ENCODE measurements at places on chromosomes 12 and 14.
A peak's percentile ranks its signal among the peaks of the same experiment; 100 is the strongest.

DNA sequence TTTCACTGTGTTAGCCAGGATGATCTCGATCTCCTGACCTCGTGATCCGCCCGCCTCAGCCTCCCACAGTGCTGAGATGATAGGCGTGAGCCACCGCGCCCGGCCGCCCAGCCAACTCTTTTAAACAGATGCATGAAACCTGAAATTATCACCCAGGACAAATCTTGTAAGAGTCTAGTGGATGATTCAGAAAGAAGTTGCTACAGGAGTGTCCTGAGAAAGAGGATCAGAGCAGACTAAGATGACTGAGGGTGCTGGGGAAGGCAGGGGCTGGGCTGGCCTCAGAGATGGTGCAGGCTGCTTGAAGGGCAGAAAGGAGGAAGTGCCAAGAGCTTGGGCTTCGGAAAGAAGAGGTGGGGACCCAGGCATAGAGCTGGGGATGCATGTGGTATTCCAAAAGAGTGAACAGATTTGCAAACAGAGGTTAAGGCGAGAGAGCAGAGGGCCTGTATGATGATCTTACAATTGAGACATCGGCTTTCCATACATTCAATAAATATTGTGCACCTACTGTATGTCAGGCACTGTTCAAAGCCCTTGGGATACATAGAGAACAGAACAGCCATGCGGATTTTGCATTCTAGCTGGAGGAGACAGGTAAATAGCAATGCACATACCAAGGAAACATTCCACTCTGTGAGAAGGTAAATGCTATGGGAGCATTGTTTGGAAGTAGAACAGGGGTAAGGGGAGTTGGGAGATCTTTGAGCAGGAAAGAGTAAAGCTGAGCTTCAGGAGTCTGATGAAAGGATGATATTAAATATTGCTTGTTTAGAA lies 7.4 kb upstream of the CD9 start:
- DNase-seq = no peak

DNA sequence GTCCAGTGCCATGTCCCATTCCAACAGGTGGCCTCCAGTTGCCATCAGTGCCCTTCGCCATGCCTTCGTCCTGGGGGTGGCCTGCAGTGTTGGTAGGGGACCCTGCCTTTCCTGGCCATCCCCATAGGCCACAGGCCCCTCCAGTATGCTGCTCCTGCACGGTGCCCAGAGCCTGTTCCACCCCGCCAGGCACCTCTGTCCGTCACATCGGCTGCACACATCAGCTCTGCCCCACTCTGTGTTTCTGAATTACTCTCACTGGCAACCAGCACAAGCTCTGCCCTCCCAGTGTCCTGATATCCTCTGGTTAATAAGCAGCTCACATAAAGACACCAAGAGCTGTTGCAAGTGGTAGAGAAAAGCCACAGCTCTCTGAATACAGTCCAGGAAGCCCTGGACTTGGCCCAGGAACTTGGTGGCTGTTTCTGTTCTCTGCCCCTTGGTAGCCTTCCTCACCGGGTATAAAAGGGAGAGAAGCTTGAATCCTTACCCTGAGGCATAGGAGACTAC lies 31.3 kb upstream of the ATP2A2 start:
- no peak for DNase-seq

DNA sequence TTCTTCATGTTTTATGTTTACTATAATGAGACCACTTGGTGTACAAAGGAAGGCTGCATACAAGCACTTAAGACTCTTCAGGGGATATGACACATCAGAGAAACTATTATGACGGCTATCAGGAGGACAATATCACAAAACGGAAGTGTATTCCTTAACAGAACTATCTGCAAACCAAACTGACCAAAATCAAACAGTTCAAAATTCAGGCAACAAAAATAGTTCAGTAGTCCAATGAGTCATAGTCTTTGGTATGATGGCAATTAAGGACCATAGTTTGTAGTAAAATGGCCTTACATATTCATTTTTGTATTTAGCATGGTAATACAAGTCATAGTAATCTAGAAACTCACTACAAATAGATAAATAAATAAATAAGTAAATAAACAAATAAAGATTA lies 1638.7 kb upstream of the SEL1L start:
- no peak for DNase-seq

DNA sequence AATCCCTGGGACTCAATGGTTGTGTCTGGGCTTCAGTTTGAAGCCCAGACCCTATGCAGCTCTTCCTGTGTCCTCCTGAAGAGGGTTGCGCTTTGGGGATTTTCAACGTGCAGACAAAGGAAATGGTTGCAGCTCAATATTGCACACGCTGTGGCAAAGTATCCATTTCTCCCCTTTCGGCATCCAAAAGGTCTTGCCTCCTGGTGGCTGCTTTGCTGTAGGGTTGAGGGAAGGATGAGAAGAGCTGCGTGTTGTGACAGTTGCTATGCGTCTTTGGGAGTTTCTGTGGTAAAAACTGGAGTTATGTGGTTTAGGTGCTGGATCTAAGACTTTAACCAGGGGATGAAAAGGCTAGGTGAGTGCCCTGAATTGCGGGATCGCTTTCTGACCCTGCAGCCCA lies 71.0 kb downstream of the ZNF664 start:
- no peak for DNase-seq

- DNase-seq = no peak
Measured at GRCh38 chr12:10121278-10121677, 8.7 kb downstream of the CLEC7A start.

GRCh38 chr14:65141523-65141922 lies 39.2 kb upstream of the MAX start:
- DNase-seq = peak; percentile 70

DNA sequence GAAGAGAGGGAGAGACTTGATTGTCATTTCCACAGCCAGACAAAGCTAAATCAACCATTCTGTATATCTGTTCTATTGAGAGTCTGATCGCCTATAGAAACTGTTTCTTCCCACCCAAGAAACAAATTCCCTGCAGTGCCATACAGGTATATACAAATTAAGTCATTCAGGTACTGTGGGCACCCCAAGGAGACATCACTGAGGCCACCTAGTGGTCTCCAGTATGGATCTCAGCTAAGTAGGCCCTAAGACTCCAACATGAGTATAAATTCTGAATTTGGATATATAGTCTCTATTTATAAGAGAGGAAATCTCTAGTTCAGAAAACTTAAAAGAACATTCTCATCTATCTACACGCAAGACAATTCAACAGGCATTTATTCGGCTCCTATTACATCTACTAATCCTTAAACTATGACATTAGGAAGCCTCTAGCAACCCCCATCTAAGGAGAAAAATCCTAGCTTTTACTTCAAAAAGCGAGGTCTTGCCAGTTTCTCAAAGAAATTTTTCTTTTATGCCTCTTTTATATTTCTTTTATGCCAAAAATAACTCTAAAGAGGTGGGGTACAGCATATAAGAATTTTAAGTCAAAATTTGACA lies 62.6 kb downstream of the DCAF5 start:
- DNase-seq = peak; percentile 61

DNA sequence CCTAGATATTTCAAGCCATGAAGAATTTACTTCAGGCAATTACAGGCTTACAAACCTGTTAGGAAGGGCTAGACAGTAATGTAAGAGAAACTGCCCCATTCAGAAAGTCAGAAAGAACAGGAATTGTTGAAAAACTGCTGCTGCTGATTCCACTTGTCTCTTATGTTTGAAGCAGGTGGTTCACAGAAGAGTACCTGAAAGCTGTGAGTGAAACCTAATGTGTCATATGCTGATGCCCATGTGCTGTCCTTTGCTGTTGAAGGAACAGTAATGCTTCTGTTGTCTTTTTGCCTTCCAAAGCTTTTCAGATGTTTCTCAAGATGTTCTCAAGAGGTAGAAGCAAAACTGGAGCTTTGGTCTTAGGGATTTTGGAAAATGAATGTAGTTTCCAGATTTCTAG lies 39.0 kb downstream of the MNAT1 start:
- DNase-seq = no peak

- no peak for DNase-seq
Measured at GRCh38 chr12:5276327-5276880, 155.5 kb upstream of the NTF3 start.

DNA sequence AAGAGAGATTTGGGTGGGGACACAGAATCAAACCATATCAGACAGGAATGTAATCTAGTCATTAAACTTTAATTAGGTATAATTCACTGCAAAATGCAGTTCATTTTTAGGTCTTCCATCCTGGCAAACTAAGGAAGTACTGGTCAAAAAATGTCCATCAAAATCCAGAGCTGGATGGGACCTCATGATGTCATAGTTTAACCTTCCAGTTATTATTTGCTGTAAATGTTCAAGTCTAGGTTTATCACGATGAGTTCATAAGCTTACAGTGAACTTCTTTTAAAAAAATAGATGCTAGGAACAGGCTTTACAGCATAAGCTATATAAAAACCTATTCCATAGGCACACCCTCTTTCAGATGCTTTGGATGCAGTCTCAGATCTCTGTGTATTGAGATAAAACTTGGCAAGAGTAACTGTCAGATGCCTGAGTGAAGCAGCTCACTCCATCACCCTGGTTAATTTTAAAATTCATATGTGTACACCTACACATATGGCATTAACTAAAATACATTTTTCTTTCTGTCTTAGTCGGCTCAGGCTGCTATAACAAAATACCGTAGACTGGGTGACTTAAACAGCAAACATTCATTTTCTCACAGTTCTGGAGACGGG lies 7.9 kb downstream of the SSPN start:
- DNase-seq = no peak

GRCh38 chr14:52802597-52802996 lies 11.2 kb upstream of the GNPNAT1 start:
- no peak for DNase-seq

DNA sequence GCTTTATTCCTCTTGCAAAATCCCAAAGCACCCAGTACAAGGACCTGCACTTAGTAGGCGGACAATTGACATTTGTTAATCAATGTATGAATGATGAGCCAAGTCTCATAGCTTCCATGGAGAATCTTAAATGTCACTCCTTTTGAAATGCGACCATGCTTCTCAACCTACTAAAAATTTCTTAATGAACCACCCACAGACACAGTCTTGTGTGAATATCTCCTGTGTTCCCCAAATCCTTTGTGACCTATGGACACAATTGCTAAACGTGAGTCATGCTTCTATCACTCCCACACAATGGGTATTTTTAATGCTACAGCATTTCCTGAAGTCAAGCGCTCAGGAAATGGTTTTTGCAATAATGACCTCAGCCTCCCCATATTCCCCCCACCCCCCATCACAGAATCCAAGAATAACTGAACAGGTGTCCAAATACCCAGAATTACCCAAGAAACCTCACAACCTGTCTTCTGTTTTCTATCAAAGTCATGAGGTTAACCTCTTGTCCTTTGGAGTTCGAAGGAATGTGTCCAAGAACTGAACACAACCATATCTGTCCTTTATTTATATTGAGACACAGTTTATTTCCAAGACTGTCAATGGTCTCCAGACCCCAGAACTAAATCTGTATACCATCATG lies 163.6 kb upstream of the PLEKHG7 start:
- no peak for DNase-seq

- no peak for DNase-seq
Measured at GRCh38 chr12:89756585-89757398, 48.2 kb upstream of the ATP2B1 start.

GRCh38 chr12:120658286-120659150 lies 18.1 kb downstream of the CABP1 start:
- DNase-seq = no peak

DNA sequence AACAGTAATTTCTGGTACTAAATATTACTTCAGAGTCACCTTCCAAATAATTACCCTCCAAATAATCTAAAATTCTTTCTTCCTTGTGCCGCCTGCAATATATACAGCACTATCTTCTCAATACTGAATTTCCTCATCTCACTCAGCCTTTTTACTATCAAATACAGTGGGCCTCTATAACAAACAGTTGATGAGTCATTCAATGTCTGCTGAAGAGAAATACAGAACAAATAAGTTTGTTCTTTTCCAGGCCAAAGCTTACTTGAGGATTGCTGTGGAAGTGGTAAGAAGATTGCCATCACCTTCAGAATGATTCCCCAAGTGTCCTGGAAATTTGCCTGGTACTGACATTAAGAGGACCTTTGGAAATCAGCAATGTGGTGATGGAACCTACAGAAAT lies 218.2 kb upstream of the ARHGAP5 start:
- DNase-seq = no peak

- DNase-seq = no peak
Measured at GRCh38 chr14:77154421-77154820, 12.8 kb upstream of the ZDHHC22 start.

DNA sequence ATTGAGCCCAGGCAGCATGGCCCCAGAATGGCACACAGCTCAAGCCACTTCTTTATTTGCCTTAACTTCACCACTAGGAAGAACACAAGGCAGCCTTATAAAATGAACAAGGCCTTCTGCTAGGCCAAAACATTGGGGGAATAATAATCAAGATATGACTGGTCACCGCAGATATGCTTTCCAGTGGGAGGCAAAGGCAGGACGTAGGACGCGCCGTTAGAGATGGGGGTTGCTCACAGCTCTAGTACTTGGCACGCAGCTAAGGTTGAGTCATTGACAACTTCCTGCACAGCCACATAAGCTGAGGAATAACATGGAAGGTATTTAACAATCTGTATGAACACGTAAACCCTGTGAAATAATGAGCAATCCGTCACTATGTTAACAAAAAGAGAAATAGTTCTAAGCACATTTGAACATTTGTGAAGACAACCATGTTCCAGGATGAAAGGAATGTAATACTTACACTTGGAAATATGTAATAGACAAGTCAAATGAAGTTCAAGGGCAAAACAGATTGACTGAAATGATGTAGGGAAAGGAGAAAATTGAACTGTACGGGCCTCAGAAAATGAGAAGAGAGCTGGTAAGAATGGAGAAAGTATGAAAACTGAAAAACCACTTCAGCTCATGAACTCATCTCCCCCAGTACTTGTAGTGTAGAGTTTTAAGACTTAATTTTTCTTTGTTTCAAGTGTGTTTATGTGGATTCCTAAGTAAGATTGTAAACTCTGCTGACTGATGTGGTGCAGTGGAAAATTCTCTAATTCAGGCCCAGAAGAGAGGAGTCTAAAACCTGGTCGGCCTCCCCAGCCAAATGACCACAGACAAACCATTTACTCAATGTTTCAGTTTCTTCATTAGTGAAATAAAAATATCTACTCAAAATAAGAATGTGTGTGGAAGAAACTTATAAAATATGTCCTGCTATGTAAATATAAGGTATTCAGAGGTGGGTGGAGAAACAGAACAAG lies 59.3 kb upstream of the CCDC91 start:
- no peak for DNase-seq

Measured in D341Med (cell line).